ENCODE measurements at places on chromosomes 5 and 9. TPM values are rescaled to one million over a fixed set of nuclear protein-coding genes. Genes with fewer than 3 reads are reported as not detected.
A peak's percentile ranks its signal among the peaks of the same experiment; 100 is the strongest.

- DNase-seq: no peak
These were observed 1158.6 kb upstream of the CDH6 start for GRCh38 chr5:30034870-30035269.

The NOTCH1 gene
- 7.9 TPM for total RNA-seq

GRCh38 chr9:137294091-137294680 is 7.9 kb downstream of the NRARP start:
- DNase-seq: peak; percentile 80

DNA sequence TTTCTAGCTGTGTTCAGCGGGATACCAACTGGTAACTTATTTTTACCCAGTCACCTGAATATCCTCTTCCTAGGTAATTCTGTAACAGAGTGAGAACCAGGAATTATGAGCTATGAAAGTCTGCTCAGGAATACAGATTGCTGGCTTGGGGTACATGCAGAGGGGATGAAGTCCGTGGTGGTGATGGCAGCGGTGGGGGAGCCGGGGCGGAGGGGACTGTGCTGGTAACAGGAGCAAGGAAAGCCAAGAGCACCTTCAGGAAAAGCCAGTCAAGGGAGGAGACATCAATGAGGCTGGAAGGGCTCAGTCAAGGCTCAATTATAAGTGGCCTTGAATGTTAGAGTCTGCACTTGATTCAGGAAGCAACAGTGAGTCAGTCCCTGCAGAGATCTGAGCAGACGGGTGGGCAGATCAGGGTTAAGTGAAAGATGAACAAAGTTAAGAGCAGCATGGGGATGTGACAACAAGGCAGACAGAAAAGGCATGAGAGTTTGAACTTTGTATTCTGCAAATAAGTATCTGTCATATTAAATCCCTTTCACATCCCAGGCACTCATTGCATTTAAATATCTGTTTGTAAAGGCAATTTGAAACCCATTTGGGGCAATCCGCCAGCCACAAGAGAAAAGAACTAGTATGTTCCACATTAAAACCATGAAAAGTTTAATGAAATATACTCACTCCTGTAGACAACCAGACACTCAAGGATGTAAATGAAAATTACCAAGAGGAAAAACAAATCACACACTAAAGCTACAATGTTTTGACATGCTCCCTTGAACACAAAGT is 101.2 kb downstream of the TTC39B start:
- DNase-seq: no peak

DNA sequence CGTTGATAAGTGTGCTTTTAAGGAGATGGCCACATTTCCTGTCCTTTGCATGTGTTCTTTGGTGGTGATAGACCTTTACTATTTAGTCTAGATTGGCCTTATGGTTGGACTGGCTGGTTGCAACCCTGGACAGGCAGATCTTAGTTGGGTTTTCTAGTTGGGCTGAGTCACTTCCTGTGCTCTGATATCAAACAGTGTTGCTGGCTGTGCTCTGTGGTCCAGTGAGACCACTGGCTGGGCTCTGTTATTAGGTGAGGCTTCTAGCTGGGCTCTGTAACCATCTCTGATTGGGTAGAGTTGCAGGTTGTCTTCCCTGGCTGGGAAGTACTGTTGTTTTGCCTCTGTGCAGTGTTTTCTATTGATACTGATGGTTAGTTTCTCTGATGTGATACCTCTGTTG is 432.5 kb downstream of the LRRC70 start:
- no peak for DNase-seq

The TLX3 gene
- total RNA-seq: not detected

- DNase-seq: no peak
These were observed 6.1 kb downstream of the ANKS6 start for GRCh38 chr9:98790134-98790841.

The MZB1 gene
- not detected for total RNA-seq

DNA sequence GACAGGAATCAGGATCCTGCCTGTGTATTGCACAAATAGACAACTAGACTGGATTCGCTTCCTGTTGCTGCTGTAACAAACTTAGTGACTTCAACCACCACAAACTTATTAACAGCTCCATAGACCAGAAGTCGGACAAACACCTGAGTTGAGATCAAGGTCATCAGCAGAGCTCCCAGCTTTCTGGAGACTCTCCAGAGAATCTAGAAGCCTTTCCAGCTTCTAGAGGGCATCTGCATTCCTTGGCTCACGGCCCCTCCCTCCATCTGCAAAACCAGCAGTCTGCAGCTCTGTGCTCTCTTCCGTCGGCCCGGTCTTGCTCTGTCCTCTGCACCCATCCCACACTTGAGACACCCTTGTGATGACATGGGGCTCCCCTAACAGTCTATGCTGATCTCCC is 99.1 kb downstream of the KCNT1 start:
- DNase-seq: no peak

- DNase-seq: no peak
These were observed 71.8 kb downstream of the EGFLAM start for GRCh38 chr5:38330207-38330606.

Measured in Caki2 (cell line).